ENCODE measurements at places on chromosomes 7 and 10. TPM values are rescaled to one million over a fixed set of nuclear protein-coding genes. Genes with fewer than 3 reads are reported as not detected.

DNA sequence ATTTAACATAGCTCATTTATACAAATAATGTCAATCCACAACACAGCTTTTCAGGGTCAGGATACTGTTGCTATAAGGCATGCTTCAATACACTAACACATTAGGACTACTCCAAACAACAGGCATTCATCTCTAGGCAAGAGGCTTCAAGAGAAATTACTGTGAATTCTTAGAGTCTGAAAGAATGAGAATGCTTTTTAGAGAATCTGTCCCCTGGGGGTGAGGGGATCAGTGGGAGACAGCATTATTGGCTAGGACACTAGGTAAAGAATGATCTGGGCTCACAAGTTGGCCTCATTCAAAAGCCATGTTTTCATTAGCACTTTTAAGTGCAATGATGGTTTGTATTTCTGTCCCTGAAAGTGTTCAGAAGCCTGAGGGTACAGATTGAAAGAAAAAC lies 132.6 kb downstream of the SEMA3D start:
- no peak for DNase-seq

DNA sequence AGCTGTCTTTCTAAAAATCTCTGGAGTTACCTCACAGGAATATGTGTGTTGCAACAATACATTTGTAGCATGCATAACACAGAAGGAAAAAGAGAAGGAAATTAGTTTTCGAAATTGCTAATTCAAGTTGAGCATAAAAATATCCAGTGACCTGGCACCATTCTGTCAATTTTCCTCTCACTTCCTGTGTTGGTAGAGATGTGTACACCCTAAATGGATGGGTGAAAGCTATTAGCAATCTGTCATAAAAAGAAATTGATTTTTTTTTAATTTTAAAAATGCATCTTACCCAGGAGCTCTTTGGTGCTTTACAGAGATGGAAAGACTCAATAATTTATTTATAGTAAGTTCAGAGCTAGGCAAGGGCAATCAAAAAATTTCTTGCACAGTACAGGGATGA lies 333.3 kb upstream of the TMEM229A start:
- no peak for DNase-seq

Gene NAT16
- total RNA-seq = not detected

Gene C10orf143
- total RNA-seq = not detected

Gene CRTAC1
- not detected for total RNA-seq

DNA sequence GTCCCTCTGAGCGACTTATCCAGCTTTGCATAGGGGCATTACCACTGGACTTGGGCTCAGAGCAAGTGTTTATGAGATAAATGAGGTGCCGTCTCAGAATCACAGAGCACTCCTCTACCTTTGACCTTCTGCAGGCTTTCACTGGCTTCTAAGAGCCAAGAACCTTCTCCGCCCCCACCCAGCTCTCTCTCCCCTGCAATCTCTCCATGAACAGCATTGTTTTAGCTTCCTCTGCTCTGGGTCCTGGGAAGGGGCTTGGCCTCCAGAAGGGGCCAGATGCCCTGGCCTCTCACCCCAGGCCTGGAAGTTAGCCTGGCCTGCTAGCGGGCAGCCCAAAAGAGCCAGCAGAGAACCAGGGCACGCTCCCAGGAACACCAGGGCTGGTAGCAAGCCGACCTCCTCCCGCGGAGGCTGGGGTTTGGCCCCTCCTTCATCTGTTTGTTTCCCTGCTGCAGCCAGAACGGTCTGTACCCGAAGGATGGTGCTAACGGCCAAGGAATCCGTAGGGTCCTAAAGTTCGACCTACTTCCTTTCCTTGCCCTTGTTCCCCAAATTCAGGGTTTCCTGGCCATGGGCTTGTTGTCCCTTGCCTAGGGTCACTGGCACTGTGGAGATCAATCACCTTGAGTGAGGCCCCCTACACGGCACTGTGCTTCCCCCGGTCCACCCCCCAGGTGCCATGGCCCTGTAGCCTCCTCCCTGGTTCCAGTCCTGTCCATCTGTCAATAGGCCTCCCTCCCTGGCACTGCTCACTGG lies 18.7 kb upstream of the DDIT4 start:
- DNase-seq = peak; percentile 71
